ENCODE measurements at places on chromosomes 6 and 20. TPM values are rescaled to one million over a fixed set of nuclear protein-coding genes. Genes with fewer than 3 reads are reported as not detected.

The EYA2 gene
- total RNA-seq: 6.1 TPM

The DEFB119 gene
- total RNA-seq: not detected

DNA sequence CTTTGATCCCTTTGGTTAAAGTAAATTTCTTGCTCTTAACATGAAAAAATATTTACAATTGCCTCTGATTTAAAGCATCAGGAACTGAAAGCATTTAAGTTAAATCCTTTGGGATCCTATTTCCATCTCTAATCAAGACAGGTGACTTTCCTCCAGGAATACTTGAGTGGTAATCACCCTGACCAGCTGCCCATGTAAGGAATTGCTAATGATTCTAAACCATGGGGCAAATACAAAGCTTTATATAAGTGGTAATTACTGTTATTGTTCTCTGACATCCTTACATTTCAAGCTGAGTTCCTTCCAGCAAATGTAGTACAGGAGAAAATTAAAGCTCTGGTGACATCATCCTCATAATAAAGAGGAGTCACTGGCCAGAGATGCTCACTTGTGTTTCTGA lies 100.6 kb downstream of the CRYBG1 start:
- no peak for DNase-seq

DNA sequence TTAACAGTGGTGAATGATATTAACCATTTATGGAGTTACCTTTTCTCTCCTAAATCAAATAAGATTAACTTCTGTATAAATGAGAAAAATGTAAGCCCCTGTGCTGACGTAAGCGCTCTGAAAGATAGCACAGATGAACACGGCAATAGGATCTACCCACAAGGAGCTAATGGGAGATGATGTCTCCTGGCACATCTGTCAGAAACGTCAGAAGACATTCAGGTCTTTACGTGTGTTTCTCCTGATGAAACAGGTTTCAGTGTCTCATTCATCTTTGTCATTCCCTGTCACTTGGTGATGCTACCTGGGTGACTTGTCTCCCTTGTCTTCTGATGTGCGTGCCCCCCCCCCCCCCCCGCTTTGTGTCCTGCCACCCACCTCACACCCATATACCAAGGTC lies 189.7 kb downstream of the DTNBP1 start:
- no peak for DNase-seq

GRCh38 chr6:41200901-41201763 lies at the start of gene TREML2:
TSS of gene TREML2 (minus strand) at chr6:41201149. CDS start at chr6:41201008, 141 bp downstream.
- no peak for DNase-seq

DNA sequence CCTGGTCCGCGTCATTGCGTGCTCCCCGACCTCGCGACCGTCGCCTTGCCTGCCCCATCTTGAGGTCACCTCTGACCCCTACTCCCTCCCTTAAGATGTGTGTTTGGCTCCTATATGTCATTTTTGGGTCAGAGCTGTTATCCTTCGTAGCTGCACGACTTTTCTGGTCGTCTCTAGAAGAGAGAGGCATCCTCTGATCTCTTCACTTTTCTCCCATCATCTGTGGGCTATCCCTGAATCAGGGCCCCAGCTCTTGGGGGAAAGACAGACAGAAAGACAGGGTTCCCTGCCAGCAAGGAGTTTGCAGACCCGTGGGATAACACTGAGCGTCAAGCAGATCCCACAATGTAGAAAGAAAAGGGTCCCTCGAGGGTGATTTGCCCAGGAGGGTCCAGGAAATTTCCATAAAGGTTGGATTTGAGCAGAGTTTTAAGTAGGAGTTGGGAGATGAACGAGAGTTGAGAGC lies 555 bp downstream of the FAM120B start:
- no peak for DNase-seq

DNA sequence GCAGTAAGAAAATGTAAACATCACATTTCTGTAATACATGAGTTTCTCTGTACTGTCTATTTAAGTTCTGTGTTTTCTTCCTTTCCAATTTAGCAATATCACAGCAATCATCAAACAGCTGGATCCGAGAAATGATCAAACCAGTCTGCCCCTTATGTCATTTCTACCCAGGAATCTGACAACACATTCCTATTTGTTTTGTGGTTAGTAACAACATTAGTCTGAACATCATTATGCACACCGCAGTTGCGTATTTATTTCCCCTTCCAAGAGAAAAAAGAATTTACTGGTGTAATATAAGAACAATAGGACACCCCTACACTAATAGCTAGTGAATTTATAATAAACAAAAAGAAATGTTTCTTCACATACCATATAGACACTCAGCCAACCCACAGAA lies 179.5 kb downstream of the BTBD9 start:
- DNase-seq: no peak

- no peak for DNase-seq
Measured at GRCh38 chr6:70886071-70886470, 70.8 kb downstream of the B3GAT2 start.

DNA sequence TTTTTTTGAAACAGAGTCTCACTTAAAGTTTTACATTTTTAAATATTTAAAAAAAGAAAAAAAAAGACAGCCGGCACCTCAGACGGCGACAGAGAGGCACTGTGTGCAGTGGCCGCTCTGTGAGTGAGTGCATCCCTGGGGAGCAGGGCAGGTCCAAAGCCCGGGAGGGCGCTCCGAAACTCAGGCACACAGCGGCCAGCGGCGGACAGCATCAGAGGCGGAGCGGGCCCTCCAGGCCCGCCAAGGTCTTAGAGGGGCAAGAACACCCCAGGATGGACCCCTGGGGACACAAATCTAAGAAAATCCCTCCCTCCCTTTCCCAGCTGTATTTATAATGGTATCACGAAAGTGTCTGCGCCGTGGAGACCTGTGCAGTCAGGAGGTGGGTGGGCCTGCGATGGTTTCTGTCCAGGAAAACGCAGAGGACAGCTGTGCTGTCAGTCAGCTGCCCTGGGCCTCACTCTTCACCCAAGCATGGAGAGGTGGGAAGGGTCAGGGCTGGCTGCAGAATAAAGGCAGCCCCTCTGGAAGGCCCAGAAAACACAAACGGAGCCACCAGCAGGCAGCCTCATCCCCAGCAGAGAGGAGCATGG lies 43.8 kb downstream of the TAF4 start:
- DNase-seq: no peak

DNA sequence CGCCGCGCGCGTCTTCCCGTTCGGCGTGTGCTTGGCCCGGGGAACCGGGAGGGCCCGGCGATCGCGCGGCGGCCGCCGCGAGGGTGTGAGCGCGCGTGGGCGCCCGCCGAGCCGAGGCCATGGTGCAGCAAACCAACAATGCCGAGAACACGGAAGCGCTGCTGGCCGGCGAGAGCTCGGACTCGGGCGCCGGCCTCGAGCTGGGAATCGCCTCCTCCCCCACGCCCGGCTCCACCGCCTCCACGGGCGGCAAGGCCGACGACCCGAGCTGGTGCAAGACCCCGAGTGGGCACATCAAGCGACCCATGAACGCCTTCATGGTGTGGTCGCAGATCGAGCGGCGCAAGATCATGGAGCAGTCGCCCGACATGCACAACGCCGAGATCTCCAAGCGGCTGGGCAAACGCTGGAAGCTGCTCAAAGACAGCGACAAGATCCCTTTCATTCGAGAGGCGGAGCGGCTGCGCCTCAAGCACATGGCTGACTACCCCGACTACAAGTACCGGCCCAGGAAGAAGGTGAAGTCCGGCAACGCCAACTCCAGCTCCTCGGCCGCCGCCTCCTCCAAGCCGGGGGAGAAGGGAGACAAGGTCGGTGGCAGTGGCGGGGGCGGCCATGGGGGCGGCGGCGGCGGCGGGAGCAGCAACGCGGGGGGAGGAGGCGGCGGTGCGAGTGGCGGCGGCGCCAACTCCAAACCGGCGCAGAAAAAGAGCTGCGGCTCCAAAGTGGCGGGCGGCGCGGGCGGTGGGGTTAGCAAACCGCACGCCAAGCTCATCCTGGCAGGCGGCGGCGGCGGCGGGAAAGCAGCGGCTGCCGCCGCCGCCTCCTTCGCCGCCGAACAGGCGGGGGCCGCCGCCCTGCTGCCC lies 1.1 kb downstream of the SOX4 start:
- peak; percentile 90 for DNase-seq

DNA sequence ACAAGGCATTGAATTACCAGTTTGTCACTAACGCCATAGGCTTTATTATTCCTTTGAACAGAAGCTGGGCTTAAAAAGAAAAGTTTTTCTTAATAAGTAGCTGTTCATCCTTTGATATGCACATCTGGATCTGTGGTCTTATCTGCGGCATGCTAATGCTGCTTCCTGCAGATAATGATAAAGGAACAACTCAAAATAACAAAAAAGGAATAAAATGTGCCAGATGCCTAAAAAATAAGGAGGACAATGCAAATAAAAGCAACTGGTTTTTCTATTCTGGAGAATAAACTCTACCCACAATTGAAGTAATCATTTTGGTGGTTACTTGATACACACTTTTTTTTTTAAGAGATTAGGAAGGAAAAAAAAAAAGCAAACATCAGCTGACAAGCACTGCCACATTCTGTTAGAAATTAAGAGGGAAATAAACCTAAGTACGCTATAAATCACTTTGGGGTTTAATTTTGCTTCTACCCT lies 156.8 kb upstream of the SALL4 start:
- DNase-seq: no peak
